ENCODE measurements at places on chromosomes 6 and 20. TPM values are rescaled to one million over a fixed set of nuclear protein-coding genes. Genes with fewer than 3 reads are reported as not detected.

The RNASET2 gene
- 213 TPM for total RNA-seq

The NMBR gene
- total RNA-seq: not detected

The GGT7 gene
- 20.9 TPM for total RNA-seq

The LRFN2 gene
- not detected for total RNA-seq

The TSBP1 gene
- total RNA-seq: not detected

The PRICKLE4 gene
- total RNA-seq: not detected

The MRPS18B gene
- total RNA-seq: 19.0 TPM

The SCUBE3 gene
- not detected for total RNA-seq

The DYNLT2 gene
- total RNA-seq: 3.9 TPM

The SLC12A5 gene
- not detected for total RNA-seq

The LIN28B gene
- not detected for total RNA-seq

The BAK1 gene
- total RNA-seq: 41.7 TPM

The UBE3D gene
- 7.0 TPM for total RNA-seq

The FRK gene
- total RNA-seq: not detected

The BCLAF1 gene
- 429 TPM for total RNA-seq

The APMAP gene
- 28.2 TPM for total RNA-seq

The MTHFD1L gene
- total RNA-seq: 11.1 TPM

The MUC21 gene
- not detected for total RNA-seq

The C6orf52 gene
- total RNA-seq: not detected

The CRISP3 gene
- not detected for total RNA-seq

All from CD4-positive, CD25-positive, alpha-beta regulatory T cell (primary cell).